Fibroblast of the aortic adventitia (primary cell): ENCODE measurements at places on chromosomes 12 and 14.

GRCh38 chr12:115998794-115999478 is 278.6 kb downstream of the MED13L start:
- peak; percentile 46 for DNase-seq

- DNase-seq: no peak
These were observed 284.5 kb upstream of the E2F7 start for GRCh38 chr12:77349689-77350370.

DNA sequence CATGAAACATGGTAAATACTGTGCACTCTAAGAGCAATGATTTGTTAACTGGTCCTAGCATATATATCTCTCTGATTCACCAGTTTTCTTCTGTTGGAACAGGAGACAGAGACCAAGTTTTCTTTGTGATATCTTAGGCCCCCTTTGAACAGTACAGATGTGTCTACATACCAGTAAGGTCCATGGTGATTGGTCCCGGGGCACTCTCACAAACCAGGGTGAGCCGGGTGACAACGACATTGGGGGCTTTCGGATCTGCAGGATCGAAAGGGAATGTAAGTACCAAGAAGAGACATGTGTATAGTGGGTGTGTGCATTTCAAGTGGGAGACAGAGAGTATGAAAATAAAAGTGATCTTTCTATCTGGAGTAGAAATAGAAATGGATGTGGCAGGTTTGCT is 11.3 kb upstream of the ERP27 start:
- DNase-seq: no peak

- no peak for DNase-seq
These were observed at the start of gene PTPN6 for GRCh38 chr12:6950811-6951540. Gene PTPN6 (plus strand): TSS chr12:6951356. CDS start chr12:6951513, 157 bp downstream.

GRCh38 chr14:41299924-41300323 is 306.8 kb upstream of the LRFN5 start:
- DNase-seq: no peak

DNA sequence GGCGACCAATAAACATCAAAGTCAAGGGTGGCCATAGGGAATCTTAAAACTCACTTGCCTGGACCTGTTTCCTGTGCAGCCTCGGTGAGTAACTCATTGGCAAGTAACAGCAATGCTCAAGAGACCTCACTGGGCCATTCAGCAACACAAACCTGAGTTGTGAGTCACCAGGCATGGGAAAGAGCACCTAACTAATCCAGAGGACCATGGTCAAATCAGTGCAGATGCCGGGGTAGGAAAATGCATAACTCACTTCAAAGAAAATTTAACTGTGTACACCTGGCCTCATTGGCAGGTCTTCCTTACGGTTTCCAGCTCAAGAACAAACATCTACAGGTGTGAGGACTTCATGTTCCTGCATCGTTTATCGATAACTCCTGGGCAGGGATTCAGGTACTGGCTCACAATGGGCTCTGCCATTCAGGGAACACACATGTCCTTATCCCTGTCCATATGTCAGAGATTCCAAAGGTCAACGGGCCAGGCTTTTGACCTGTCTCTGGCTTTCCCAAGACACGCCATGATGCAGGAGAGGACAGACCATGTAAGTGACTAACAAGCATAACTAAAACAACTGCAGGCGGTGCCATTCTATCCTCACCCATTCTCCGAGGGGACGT is 211.8 kb downstream of the ANO2 start:
- DNase-seq: no peak

DNA sequence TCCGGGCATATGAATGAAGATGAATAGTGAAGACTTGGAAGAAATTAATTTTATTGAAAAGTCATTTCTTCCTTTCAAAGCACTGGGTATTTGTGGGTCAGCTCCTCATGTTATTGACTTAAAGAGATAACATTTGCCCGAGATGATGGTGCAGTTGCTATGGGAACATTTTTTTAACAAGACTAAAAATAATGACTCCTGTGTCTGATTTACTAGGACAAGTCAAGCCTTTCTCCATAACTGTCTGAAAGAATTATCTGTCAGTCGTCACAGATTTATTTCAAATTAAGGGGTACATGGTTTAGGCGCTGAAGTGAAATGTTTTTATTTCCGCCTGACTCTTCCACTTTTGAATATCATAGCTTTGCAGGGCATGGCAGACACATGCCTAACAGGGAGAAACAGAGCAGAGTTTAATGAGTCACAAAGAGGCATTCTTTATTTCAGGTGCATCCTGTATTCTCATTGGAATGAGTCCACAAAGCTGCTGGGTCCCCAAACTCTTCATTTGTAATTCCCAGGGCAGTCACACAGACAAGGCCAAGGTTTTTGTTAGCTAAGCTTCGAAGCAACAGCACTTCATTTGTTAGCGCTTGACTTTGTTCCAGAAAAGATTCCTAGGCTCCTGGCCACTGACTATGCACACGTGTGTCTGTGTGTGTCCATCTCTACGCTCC is 4.3 kb upstream of the GPHB5 start:
- DNase-seq: no peak

DNA sequence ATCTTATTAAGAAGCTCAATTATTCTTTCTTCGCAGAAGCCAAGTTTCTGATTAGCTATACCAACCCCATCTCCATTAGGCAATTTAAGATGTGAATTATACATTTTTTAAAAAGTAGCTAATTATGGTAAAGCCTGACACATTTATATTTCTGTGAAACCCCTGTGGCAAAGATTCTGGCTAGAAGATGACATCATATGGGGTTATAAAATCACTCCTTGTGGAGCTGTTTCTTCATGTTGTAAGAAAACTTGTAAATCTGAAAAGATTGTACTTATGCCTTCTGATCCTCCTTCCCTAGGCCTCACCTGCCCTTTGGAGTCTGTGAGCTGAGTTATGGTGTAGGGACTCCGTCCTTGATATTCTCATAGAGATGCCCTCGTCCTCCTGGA is 78.1 kb downstream of the CHST11 start:
- DNase-seq: no peak

DNA sequence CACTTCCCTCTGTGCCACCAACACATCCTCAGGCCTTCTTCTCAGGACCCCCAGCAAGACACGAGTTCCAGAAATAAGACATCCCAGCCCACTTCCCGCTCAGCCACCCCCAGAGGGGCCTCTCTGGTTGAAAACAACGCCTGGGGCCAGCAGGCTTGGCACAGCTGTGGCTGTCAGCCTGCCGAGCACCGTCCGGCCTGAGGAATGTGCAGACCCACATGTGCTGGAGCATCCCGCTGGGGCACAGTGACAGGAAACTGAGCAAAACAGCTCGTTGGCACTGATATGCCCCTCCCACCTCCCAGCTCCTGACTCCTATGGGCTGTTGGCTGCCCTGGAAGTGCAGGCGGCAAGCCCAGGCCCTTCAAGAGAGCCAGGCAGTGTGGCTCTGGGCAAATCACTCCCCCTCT is 1.4 kb downstream of the SYNE3 start:
- DNase-seq: peak; percentile 42

- DNase-seq: no peak
These were observed 168.0 kb downstream of the KICS2 start for GRCh38 chr12:64054079-64054520.

DNA sequence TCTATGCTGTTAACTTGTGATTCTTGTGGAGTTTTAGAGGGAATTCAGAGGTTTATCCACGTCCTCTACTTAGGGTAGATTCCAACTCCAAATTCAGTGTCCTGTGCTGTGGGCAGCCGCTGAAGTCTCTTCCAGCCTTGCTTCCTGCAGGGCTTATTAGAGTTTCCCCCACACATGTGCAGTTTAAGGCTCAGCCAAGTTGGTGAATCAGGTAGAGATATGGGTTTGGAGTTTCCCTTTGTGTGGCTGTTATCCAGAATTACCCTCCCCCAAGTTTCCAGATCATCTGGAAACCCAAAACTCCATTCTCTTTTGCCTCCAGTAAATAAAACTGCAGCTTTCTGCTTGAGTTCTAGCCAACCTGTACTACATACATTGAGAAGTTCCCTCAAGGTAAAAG is 853.7 kb downstream of the GALC start:
- DNase-seq: peak; percentile 47

- no peak for DNase-seq
These were observed 19.9 kb downstream of the TTC7B start for GRCh38 chr14:90796329-90796728.

DNA sequence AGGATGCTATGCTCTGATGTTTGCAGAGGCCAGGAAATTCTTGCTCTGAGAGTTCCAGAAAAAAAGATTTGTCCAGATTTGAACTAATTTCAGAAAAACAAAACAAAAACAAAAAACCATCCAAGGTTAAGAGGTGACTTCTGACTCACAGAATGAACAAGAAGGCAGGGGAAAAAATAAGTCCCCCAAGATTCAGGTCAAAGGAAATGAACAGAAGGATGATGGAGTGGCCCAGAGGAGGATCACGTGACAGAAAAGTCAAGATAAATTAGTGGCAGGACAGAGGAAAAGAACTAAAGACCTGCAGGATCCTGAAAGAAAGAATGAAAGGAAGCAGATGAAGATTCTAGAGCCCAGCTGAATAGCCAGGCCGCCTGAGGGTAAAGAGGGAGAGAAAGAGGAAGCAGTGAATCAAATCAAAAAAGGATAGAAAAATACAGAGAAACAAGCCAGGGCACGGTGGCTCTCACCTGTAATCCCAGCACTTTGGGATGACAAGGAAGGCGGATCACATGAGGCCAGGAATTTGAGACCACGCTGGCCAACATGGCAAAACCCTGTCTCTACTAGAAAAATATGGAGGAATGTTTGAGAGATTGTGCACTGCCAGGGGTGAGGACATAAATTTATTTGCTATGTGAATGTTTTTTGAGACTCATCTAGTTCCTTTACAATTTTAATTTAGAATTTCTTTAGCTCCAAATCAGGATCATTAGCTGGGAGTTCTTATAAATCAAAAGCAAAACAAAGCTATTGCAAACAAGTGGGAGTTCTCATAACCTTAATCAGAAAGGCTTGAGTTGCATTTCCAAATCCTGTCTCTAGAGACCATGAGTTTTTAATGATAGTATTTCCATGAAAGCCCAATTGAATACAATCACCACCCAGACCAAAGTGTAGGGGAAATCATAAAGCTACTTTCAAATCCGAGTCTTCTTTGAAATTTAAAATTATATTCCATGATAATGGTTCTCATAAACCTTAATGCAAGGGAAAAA is 217.1 kb upstream of the PLEKHG7 start:
- peak; percentile 30 for DNase-seq

DNA sequence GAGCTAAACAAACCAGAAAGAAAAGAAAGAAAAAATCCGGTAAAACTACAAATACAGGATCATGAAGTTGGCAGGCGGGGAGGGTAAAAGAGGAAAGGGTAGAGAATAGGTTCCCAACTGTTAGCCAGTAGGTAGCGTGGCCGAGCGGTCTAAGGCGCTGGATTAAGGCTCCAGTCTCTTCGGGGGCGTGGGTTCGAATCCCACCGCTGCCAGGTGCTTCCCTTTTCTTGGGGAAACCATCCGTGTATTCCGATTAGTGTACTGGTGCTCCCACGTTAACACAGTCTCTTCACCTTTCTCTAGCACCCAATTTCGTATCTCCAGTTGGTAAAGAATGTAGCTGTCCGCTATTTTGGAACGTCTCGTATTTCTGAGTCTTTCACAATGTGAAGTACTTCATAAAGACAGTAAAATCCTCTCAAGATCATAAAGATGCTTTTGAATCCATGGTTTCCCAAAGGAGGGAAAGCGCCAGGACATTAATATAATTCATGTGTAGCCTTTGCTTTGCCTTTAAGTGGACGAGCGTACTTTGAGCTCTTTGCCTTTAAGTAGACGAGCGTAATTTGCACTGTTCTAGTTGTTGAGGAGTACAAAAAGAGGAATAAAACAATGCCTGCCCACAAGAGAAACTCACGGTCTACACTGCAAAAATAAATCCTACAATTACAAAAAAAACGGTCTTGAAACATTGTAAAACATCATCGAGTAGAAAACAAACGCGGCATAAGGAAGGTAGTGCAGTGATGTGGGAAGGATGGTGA is 19.0 kb upstream of the RNASE12 start:
- peak; percentile 87 for DNase-seq

GRCh38 chr12:72053604-72054003 is 115.0 kb downstream of the TPH2 start:
- DNase-seq: peak; percentile 17

DNA sequence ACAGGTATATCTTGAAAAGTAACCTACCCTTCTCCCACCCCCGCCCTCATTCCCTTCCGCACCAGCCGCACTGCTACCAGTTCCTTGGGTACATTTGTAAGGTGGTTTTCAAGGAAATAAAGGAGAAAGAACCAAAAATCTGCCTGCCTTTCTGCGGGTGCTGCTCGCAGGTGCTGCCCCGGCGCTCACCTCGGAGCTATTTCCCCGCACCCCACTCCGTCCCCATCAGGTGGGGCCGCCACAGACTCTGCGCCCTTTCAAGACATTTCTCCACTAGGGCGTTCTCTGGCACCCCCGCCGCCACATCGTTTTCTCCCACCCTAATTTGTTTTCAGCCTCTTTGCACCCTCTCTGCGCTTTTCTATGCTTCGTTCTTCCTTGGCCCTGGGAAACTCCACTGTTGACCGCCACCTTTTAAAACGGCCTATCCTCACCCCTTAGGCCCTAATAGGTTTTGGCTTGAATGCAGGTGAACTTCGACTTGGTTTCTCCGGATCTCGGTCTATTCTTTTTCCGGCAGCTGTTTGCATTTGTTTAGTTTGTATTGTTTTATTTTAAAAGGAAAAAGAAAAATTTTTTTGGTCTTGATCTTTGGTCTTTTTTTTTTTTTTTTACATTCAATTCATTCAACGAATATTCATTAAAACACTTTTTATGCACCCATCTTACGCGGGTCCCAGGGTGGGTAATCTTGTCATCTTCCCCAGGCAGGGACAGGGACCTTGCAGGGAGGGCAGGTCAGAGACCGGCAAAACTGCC is 3.0 kb downstream of the VSX2 start:
- DNase-seq: no peak

- peak; percentile 53 for DNase-seq
These were observed 960 bp upstream of the LRFN5 start for GRCh38 chr14:41605550-41606281.
